CD4-positive, alpha-beta T cell (primary cell): ENCODE measurements at places on chromosomes 3 and 15.

- DNase-seq = no peak
Observed at GRCh38 chr15:92091155-92091734, 237.7 kb downstream of the SLCO3A1 start.

GRCh38 chr3:3107858-3108257 is 2.3 kb downstream of the IL5RA start:
- DNase-seq = no peak

DNA sequence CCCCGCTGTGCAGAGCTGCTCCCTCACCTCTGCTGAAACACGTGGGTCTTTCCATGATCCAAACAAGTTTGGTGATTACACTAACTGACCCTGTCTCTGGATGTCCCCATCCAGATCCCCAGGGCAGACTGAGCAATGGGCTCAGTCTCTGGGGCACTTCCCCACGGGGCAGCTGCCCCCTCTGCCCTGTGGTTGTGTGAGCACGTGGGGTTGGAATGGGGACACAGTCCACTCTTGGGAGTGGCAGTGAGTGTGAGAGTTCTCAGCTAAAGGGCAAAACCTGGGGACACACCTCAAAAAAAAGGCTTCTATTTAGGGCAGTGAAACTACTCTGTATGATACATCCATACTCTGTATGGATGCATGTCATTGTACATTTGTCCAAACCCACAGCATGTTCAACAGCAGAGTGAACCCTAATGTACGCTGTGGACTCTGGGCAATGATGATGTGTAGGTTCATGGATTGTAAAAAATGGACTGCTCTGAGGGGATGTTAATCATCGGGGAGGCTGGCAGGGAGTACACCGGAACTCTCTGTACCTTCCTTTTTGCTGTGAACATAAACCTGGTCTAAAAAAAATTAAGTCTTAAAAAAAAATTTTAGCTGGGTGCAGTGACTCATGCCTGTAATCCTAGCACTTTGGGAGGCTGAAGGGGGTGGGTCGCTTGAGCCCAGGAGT is 49.9 kb upstream of the BLM start:
- DNase-seq = no peak

DNA sequence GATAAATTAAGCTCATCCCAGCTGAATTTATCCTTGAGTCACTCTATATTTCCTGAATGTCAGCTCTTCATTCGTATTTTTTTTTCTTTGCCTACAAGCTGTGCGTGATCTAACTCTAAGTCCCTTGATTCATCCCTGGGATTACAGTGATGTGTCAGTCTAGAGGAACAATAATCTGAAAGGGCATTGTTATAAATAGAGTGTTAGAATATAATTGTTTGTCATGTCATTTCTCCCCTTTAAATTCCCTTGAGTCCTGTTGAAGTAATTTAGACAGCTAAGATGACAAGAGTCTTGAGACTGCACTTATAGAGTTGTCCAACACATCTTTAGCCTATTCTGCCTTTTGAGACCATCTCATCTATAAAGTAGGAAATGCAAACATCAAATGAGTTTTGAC is 621.8 kb downstream of the ZIC1 start:
- DNase-seq = no peak

GRCh38 chr3:156455839-156456238 is 99.1 kb downstream of the SSR3 start:
- no peak for DNase-seq

DNA sequence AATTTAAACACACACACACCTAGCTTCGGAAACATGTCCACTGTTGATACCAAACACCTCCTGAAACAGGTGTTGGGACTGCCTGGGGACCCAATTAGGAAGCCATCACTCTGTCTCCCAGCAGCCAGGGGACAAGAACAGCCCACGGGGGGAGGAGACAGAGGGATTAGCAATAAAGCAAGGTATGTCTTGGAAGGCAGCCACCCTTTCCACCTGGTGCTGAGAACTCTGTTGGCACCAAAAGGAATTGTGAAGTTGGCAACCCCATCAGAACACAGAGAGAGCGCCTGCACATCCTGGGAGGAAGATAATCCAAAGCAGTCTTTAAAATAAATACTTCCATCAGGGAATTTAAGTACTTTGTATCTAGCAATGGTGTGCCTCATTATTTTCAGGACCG is 111.0 kb downstream of the ADAMTS17 start:
- DNase-seq = no peak

DNA sequence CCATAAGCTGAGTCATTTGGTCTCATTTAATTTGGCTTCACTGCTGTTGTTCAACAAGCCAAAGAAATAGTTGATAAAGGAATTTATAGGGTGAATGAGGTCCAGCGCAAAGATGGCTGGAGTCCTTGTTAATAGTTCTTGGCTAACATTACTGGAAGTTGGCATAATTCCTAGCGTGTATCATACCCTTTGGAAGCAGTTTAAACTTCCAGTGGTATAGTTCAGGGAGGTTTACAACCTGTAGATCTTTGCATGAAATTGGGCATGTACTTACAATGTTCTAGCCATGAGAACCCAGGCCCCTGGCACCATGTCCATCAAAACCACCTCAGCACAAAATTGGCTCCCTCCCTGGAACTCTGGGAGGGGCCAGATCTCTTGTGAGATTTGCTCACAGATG is 380.8 kb downstream of the LRTM1 start:
- no peak for DNase-seq

GRCh38 chr3:150825192-150825915 is 62.4 kb upstream of the SIAH2 start:
- no peak for DNase-seq

DNA sequence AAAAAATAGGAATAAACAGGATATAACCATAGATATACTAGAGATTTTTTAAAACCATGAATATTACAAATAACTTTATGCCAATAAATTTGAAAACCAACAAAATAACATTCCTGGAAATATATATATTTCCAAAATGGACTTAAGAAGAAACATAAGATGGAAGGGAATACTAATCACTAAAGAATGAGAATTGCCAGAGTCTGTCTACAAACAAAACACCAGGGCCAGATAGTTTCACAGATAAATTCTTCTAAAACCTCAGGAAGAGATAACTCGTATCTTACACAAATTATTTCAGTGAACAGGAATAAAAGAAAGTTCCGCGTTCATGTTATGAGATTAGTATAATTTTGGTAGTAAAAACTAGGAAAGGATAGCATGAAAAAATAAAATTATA is 107.3 kb downstream of the HERC1 start:
- no peak for DNase-seq

DNA sequence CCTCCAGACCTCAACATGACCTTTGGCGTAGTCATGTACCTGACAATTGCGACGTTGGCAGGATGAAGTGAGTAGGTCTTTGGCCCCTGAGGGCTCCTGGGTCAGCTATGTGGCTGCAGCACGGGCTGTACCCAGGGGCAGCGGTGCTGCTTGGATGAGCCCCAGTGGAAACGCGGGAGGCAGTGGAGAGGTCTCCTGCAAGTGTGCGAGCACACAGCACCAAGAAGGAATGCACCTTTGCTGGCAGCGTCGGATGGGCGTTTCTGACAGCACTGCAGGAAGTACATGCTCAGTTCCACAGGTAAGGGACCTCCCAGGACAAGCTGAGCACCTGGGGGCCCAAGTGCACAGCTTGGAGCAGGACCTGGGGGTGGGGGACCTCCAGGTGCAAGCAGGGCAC is 67.4 kb upstream of the UNC13C start:
- DNase-seq = no peak

GRCh38 chr3:123419850-123420297 is 29.0 kb downstream of the ADCY5 start:
- no peak for DNase-seq

- no peak for DNase-seq
Observed at GRCh38 chr3:65861718-65862117, 177.0 kb downstream of the MAGI1 start.

DNA sequence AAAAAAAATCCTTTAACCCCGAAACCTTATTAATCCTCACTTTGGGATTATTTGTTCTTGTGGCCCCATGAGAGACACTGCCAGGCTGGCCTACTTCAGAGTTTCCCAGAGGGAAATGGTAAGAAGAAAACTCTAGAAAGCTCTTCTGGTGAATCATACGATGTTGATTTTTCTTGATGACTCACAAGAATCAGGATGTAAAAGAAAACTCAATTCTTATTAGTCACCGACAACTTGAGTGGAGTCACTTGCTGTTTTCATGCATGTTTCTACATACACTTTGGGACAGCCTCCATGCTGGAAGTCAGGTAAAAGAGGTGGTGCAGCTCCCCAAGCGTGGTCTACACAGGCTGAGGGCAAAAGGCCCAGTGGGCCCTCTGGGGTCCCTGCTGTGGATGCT is 42.8 kb downstream of the MYO5C start:
- DNase-seq = no peak

- DNase-seq = no peak
Observed at GRCh38 chr3:13370609-13371008, 49.5 kb downstream of the NUP210 start.

- no peak for DNase-seq
Observed at GRCh38 chr3:177174607-177175170, 22.6 kb downstream of the TBL1XR1 start.

DNA sequence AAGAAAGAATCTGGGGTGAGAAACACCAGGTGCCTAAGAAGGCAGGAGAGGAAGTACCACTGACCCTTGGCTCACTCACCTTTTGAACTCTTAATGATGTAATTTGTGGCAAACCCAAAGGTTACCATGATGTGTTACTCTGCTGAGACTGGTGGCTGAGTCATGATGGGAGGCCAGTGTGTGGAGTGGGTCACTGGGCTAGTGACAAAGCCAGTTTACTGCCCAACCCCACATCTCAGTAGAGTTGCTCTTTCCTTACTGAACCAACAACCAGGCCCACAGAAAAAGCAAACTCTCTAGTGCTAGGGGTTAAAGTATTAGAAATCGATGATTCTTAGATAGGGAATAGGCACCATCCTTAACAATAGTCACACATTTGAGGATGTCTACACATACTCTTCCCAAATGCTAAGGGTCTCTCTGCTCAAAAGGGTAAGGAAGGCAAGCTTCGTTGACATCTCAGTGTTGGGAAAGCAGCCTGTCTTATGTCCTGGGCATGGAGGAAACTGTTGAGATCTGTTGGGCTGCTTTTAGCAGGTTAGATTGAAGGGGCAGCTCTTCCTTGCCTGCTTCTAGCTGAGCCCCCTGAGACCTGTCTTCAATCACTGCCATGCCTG is 3.1 kb downstream of the RBP2 start:
- no peak for DNase-seq

- no peak for DNase-seq
Observed at GRCh38 chr15:58697220-58697619, 52.3 kb downstream of the ADAM10 start.

GRCh38 chr15:54131410-54131809 is 153.2 kb downstream of the UNC13C start:
- DNase-seq = no peak

- no peak for DNase-seq
Observed at GRCh38 chr15:31448635-31448979, 122.0 kb downstream of the KLF13 start.

GRCh38 chr3:13648060-13649001 is 99.4 kb downstream of the FBLN2 start:
- DNase-seq = peak; percentile 73

DNA sequence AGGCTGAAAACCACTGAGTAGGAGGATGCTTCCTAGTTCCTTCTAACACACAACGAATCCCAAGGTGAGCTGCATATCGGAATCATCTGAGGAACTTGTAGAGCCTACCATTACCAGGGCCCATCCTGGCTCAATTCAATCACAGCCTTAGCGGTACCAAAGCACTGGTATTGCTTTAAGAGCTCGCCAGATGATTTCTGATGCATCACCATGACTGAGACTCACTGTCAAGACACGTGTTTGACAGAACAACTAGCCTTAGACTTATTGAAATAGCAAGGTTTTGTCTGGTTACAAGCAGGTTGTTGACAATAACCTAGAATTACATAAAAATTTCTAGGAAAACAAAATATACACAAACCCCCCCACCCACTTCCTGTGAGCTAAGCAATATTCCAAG is 68.5 kb downstream of the CBLB start:
- DNase-seq = no peak

DNA sequence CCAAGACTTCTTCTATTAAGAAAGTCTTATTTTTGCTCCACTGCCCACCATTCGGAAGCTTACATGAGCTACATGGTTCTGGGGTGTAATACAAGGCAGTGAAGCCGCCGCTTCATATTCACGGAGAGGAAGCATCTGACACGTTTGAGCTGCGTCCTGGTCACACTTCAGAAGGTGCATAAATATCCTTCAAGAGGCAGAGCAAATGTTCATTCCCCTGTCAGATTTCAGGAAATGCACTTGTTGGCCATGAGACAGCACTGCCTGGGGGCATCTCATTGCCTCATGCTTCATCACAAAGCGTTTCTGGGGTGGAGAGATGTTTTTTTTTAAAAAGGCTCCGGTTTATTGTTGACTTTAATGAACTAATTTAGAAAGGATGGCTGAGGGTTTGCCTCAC is 119.9 kb downstream of the CADPS start:
- DNase-seq = no peak

- no peak for DNase-seq
Observed at GRCh38 chr15:59531066-59531675, 80.4 kb upstream of the GCNT3 start.

DNA sequence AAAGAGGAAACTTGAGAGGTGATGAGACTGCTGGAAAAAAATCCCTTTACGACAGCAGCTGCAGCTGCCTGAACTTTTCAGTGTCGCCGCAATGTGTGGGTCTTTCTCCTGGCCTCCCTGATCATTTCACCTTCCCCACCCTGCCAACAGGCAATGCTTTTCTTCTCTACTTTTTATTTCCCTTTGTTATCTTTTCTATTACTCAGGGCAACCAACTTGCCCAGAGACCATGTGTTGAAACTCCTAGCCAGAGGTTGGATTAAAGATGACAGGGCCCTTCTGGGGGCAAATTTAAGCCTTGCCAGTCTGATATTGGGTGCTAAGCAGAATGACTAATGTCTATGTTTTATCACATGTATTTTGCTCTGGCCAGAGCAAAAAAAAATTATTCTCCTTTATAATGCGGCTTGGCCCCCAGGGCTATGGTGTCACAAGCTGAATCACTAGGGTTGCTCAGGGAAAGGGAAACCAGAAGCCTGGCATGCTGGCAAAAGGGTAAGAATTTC is 51.5 kb upstream of the CFAP20DC start:
- no peak for DNase-seq

DNA sequence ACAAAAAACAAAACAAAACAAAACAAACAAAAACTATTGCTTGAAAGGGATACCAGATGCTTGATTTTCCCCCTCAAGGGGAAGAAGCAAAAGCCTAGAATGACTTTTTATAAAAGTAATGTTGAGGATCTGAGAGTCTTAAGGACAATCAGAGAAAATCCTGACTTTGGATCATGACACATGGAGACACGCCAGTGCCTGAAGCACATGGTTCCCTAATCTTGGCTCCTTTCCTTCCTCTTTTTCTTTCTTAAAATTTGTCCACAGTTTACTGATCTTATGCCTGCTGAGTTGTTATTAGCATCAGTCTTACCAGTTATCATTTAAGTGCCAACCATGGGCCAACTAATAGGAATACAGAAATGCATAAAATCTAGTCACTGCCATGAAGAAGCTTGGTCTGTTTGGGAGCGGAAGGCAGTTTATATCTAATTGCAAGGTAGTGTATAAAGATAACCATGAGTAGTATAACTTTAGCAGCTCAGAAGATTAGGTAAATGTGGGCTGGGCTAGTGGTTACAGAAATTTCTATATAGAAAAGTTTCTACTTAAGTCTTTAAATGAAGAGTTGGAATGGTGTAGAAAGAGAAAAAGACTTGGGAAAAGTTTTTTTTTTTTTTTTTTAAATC is 6.9 kb downstream of the GLCE start:
- no peak for DNase-seq

GRCh38 chr3:131796111-131796510 is 238.7 kb downstream of the CPNE4 start:
- DNase-seq = no peak

GRCh38 chr3:49805897-49806701 is 3.0 kb downstream of the INKA1 start:
- no peak for DNase-seq
